Right atrium auricular region (tissue), 2 donors: ENCODE measurements at places on chromosomes 3 and 15.

- DNase-seq = no peak
Observed at GRCh38 chr3:161848376-161848775, 351.8 kb downstream of the OTOL1 start.

DNA sequence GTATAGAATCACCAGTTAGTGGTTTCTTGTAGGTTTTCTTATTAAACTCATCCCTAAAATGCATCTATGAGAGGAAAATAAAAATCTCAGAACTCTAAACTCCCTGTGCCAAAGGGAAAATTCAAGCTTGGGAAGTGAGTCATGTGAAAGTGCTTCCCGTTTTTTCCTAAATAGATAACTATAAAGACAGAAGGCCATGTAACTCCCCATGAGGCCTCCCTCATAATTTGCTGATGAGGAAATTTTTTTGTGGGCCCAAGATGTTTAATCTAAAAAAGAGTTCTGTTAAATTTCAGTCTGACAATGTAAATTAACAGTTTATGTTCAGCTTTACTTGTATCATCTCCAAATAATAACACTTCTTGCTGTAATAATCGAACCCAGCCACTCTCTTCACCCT lies 1273.9 kb downstream of the OTOL1 start:
- DNase-seq = no peak

DNA sequence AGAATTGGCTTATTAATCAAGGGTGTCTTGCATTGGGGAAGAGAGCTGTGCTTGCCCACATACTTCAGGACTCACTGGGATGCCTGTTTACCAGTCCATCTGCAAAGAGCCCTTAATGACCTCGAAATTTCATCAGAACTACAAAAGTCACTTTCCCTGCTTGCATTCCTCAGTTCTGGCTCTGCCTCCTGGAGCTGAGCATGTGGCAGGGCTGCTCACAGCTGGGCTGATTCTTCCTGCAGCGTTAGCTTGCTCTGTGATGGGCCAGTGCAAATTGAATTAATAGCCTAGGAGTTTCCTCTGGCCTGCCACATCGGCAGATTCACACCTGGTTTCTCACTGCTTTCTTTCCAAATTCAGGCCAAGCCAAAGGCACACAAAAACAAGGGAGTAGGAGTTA lies 108.9 kb downstream of the DUT start:
- DNase-seq = no peak

DNA sequence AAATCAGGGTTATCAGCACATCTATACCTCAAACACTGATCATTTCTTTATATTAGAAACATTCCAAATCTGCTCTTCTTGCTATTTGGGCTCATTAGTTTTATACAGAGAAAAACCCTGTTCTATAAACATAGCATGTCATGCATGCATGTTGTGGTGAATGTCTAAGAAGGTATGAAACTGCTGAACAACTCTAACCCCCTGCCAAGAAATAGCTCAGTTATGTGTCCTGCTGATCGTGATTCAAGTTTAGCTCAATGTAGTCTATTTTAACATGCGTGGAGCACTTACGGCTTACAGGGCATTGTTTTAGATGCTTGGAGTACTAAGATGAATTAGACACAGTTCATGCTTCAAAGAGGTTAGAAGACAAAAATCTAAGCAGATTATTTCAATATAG lies 35.8 kb downstream of the MYH15 start:
- no peak for DNase-seq

- no peak for DNase-seq
Observed at GRCh38 chr15:26928051-26928450, 42.9 kb upstream of the GABRG3 start.

DNA sequence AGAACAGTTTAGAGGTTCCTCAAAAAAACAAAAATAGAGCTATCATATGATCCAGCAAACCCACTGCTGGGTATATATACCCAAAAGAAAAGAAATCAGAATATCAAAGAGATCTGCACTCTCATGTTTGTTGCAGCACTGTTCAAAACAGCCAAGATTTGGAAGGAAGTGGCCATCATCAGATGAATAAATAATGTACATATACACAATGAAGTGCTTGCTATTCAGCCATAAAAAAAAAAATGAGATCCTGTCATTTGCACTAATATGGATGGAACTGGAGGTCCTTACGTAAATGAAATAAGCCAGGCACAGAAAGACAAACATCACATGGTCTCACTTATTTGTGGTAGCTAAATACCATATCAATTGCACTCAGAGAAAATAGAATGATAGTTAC lies 58.4 kb downstream of the SCAPER start:
- DNase-seq = no peak

- DNase-seq = no peak
Observed at GRCh38 chr15:51108933-51109550, 14.3 kb upstream of the TNFAIP8L3 start.

- peak; percentile 66 for DNase-seq
Observed at GRCh38 chr3:150216041-150216811, 191.9 kb upstream of the TSC22D2 start.

DNA sequence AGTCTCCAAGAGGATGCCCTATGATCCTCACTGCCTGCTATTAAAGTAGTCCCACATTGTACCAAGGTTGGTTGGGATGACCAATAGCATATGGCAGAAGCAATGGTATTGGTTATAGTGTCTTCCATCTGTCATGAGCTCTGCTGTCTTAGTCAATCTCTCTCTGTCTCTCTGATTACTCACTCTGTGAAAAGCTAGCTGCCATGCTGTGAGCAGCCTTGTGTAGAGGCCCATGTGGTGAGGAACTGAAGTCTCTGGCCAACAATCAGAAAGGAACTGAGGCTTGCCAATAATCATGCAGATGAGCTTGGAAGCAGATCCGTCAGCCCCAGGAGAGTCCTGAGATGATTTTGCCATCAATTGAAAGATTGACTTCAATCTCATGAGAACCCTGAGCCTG lies 60.3 kb upstream of the CFAP161 start:
- no peak for DNase-seq

- no peak for DNase-seq
Observed at GRCh38 chr3:148459931-148460513, 237.7 kb upstream of the AGTR1 start.

DNA sequence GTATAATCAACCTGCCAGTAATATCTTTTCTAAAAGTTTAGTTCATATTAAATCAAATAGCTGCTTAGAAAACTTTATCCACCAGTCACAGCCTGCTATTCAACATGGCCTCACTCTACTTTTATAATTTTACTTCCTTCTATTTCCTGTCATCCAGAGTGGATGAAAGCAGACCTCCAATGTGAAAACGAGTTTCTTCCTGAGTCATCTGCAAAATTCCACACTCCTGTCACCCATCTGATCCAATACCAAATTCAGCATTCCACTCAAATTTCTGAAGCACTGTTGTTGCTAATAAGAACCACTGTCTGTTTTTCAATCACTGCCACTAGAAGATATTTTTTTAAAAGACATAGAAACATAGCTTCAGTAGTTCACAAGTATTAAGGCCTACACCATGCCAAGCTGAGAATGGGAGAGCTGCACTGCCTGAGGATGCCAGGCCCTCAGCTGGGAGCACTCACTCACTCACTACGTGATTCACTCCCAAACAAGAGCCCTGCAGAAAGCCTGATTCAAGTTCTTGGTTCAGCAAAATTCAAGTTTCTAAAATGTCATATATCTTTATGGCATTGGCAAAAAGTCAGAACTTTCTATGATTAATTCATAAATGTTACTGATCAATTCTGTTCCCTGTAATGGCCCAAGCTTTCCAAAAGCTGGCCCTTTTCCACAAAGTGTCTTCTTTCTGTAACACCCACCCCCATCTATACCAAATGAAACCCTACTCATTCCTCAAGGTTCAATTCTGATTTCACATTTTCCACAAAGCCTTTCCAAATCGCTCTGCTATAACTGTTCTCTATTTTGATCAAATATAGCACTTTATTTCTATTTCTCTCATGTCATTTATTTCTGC lies 82.9 kb downstream of the FSIP1 start:
- no peak for DNase-seq

DNA sequence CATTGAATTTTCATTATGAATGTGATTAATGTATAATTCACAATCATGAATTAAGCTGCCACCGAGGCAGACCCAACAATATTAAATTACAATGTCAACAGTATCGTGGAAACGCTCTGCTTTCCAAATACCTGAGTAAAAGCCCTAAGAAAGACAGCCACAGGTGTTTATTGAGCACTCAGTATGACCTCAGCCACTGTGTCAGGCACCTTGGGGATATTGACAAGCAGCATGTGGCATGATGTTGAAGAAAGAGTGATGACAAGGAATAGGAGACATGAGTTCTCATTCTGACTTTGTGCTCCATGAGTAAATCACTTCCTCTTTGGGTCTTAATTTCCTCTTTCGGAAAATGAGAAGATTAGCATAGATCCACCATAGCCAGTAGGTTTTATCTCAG lies 12.8 kb downstream of the C2CD4A start:
- DNase-seq = no peak

DNA sequence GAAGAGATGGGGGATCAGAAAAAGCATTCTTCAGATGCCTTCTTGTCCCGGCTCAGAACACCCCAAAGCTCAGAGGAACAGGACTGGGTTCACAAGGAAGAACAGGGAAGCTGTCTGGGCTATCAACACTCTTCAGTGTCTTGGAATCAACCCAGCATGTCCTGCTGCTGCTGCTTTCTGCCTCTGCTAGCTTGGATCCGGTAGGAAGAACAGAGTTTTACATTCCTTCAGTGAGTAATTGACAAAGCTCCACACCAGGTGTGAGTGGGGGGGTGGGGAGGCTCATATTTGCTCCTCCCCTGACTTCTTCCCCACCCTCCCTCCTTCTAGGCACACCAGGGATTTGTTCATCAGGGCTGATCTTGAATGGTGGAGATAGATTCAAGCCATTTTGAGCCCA lies 13.1 kb upstream of the ETV5 start:
- no peak for DNase-seq

DNA sequence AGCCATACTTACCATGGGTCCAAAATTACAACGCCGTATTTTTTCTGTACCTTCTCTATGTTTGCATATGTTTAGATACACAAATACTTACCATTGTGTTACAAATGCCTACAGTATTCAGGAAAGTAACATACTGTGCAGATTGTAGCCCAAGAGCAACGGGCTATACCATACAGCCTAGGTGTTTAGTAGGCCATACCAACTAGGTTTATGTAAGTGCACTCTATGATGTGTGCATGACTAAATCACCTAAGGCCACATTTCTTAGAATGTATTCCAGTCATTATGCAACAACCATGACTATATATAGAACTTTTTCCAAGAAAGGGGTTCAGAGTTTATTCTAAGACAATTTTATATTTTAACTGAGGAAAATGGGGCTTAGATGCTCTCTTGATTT lies 411.7 kb downstream of the MAGI1 start:
- DNase-seq = no peak

- DNase-seq = peak; percentile 92
Observed at GRCh38 chr3:125990253-125990970, 21.4 kb downstream of the ROPN1B start.

DNA sequence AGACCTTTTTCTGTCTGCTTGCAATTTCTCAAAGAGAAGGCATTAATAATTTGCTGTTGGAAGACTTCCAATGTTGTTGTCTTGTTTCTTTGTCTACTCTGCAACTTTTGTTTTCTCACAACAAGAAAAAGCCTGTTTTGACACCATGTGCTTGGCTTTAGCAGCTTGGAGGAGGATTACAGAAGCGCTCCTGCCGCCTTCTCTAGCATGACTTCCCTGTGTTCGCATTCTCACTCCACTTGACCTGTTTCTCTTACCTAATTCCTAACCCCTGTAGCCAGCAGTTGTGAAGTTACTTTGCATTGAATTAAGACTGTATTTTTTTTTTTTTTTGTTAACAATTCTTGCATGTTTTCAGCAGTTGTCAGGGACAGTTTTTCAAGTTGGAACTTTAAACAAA lies 235.3 kb upstream of the GOLIM4 start:
- no peak for DNase-seq

GRCh38 chr3:165753560-165753959 lies 83.7 kb downstream of the BCHE start:
- DNase-seq = no peak

DNA sequence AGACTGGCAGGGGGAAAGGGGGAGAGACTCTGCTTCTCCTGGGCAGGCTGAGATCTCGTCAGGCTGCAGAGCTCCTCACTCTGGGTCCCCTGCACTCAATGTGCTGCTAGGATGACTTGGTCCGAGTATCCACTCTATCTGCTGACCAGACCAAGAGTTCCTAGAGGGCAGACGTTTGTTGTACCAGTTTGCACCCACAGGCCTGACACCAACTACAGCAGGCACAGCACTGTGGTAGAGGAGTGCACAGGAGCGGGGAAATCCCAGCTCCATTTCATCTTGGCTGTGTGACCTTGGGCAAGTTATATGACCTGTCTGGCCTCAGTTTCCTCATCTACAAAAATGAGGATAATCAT lies 29.0 kb downstream of the CCDC12 start:
- DNase-seq = no peak

DNA sequence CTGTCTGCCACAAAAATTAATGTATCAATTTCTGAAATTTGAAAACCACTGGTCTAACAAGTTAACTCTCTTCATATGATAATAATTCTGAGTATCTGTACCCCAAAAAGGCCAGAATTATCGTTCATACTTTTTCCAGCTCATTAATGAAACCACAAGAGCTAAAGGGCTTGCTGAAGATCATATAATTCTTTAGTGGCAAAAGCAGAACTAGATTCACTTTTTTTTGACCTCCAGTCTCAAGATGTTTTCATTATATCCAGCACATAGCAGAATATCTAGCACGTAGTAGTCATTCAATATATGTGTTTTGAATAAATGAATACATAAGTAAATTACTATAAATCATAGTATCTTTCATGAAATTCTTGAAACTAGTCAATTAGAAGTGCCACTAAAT lies 246.7 kb upstream of the KCNH8 start:
- DNase-seq = no peak

DNA sequence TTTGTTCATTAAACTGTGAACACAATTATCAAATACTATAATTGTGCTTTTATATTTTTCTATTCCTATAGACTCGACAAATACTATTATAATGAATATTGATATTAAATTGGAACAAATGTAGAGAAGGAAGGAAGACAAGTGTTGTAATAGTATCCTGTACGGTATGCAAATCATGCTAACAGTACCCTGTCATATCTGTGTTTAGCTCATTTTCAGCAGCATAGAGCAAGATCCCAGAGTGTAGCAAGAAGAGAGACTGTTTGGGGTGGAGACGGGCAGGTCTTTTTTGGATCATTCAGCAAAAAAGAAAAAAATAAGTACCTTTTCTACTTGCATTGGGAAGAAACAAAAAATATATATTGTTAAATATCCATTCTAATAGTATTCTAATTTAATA lies 224.1 kb downstream of the TPRG1 start:
- no peak for DNase-seq

DNA sequence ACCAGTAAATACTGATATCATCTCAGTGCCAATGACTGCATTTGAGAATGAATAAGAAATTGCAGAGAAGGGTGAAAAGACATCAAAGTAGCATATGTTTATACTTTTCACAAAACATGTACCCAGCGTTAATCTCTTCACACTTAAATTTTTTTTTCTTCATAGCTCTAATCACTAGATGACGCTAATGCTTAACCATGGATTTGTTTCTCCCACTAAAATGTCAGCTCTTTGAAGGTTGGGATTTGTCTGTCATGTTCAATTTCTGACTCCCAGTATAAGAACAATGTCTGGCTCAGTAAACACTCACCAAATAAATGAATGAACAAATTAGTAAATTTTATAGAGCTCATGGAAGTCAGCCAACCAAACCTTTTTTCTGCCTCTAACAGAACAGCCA lies 78.3 kb upstream of the LMCD1 start:
- DNase-seq = no peak
